ENCODE measurements at places on chromosomes 3 and 15.

DNA sequence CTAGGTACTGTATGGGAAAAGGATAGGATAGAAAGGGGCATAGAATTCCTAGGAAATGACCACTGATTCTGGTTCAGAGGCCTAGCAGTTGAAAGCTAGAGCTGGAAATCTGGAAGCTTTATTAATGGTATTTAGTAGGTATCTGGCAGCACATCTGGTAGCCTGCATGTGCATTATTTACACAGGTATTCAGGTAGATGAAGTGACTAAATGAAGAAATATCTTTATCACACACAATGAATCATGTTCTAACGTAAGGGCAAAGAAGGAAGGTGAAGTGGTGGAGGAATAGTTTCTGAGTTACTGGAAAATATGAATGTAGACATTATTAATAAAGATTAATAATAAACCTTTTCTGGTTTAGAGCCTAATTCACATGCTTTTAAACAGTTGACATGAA lies 119.9 kb downstream of the MBNL1 start:
- no peak for DNase-seq

DNA sequence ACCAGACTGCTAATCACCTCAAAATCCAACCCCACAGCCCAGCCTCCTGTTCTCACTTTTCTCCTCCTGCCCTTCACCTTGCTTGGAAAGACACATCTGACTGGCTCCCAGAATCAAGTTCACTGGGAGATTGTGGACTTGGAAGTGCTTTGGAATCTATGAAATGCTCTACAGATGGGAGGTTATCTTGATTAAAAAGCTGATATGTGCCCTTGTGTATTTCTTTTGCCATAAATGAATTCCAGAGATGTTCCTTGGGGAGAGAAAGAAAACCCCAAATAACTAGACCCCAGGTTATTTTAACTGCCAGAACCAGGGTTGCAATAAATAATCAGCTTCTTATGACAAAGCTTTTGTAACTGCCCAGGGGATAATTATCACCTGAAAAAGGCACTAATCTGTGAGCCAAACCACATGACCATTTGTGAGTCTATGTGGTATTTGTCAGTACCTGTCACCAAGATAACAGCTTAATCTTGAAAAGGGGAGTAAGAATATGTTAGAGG lies 21.7 kb upstream of the ARHGEF3 start:
- DNase-seq: no peak

- no peak for DNase-seq
Measured at GRCh38 chr3:95565502-95565901, 1248.9 kb upstream of the EPHA6 start.

DNA sequence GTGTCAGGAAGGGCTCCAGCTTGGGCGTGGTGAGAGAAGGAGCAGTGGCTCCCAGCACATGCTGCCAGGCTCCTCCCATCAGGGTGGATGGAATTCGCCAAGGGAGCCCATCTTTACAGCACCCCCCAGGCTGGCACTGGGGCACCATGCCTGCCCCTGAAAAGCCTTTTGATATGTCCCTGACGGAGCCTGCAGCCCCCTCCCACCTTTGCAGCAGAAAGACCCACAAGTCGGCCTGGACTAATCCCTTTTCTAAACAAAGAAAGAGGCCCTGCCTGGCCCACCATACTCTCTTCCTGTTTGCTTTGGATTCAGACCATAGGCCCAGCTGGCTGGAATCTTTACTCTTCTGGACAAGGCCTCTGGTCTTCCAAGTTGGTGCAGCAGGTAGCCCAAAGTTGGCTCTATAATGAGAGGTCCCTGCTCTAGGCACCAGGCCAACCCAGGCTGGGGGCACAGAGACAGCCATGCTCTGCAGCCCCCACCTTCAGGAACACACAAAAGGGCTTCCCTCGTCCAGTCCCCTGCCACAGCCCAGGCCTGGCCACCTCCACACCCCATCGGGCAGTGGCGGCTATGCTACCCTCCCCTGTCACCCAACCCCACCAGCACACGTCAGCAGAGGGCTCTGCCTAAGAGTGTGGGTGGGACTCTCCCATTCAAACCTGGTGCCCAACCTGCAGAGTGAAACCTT lies 5.4 kb downstream of the ANPEP start:
- DNase-seq: no peak

DNA sequence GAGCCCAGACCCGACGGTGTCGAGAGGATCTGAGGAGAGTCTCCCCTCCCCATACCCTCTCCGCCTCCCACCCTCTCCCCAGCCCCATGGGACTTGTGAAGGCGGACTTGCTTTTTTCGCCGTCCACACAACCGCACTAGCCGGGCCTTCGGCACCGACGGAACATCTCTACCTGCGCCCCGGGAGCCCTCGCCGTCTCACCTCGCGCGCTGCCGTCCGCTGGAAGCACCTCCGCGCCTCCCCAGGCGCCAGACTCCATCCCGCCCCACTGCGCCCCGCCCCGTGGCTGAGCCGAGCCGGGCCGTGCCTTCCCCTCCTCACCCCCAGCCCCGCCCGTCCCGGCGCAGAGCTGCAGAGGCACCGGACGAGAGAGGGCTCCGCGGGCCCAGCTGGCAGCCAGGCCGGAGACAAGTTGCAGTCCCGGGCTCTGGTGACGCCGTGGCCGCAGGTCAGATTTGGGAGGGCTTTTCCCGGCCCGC lies at the start of the genes DUOX1 and DUOXA1:
Gene DUOX1 (plus strand): TSS at position 344 of the 479 bp plus-strand sequence. CDS start 1,973 bp downstream, outside the sequence.
Gene DUOXA1 (minus strand): TSS at position 229 of the 479 bp plus-strand sequence. CDS start 6,865 bp downstream, outside the sequence.
- DNase-seq: no peak

DNA sequence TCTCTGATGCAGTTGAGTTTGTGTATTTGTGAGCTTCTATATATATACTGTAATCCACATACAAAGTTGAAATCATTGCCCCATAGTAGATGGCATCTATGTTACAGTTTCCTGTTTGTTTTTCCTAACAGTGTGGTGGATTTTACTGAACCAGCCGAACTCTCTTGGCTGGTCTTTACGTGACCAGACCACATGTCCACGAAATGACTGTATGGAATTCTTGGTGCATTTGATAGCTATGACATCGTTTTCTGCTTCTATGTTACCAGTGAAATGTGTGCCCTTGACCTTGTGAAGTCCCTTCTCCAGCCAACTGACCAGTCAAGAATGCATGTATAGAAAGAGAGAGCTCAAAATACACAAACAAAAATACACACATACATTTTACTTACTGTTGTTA lies 1.8 kb downstream of the KCNMB2 start:
- no peak for DNase-seq

DNA sequence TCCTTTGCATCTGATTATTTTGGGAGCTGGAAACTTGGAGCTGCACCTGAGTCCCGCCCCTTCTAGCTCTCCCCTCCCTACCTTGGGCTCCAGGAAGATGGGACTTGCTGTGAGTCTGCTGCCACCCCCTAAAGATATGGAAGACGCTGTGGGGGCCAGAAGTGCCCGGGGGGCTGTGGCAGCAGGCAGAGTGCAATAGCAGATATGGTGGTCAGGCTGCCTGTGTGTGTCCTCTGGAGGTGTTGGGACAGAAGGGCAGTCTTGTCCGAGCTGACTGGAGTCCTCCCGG lies 485 bp downstream of the PAK6 start:
- DNase-seq: no peak

DNA sequence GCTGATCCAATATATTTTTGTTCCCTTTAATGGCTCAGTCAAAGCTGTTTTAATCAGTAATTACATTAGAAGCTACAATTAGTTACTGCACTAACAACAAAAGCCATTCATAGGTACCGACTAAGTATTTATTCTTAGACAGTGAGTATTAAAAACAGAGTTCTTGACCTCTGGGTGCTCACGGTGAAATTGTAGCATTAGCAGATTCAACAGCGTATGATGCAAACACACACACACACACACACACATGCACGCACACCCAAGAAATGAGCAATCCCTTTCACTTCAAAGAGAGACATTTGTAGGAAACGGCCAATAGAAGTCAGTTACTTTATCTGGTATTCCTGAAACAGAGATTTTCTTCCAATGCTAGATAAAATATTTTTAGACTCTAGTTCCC lies 27.0 kb upstream of the MITF start:
- no peak for DNase-seq

GRCh38 chr3:119673875-119674274 lies 3.3 kb downstream of the COX17 start:
- DNase-seq: no peak

DNA sequence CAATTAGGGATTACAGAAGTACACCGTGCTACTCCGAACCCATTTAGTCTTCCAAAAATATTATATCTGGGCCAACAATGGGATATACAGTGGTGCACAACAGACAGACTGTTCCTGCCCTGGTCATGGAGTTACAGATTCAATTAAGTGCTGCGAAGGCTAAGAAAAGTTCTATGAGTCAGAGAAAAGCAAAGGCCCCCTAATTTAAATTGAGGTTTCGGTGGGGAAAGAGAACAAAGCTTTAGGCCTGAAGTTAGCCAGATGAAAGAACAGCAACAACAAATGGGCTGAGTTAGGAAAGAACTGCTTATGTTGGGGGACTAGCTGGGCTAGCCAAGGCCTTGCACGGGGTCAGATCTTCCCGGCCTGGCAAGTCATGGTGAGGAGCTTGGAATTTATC lies 131.8 kb downstream of the MDFIC2 start:
- DNase-seq: no peak

- DNase-seq: no peak
Measured at GRCh38 chr3:132261506-132261905, 55.7 kb upstream of the ACP3 start.

DNA sequence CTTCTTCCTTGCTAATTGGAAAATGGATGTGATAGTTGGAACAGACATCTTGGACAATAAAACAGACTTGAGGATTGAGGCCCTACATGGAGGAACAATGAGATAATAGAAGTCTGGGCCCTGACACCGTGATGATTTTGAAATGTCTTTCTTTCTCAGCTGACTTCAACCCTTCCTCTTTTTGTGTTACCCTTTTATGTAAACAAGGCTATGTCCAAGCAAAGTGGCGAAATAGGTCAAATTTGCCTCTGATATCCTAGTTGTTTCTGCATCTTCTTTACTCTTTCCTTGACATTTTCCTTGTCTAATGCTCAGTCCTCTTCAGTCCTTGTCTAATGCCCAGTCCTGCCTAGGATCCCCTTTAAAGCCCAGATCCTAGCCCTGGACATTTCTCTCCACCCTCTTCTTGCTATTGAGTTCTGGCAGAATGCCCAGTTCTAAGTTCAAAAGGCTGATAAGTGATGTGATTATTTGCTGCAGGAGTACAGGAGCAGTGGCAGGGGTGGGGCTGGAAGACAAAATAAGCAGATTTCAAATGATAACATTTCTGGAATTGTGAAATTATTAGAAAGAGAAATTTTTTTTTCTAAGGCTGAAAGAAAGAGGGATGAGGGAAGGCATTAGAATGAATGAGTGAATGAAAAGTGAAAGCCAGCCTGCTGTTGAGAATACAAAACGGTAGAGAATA lies 6.5 kb upstream of the VPS8 start:
- DNase-seq: no peak

GRCh38 chr15:81480645-81481053 lies 106.6 kb upstream of the TMC3 start:
- DNase-seq: no peak

- no peak for DNase-seq
Measured at GRCh38 chr3:41508063-41508696, 308.9 kb downstream of the CTNNB1 start.

DNA sequence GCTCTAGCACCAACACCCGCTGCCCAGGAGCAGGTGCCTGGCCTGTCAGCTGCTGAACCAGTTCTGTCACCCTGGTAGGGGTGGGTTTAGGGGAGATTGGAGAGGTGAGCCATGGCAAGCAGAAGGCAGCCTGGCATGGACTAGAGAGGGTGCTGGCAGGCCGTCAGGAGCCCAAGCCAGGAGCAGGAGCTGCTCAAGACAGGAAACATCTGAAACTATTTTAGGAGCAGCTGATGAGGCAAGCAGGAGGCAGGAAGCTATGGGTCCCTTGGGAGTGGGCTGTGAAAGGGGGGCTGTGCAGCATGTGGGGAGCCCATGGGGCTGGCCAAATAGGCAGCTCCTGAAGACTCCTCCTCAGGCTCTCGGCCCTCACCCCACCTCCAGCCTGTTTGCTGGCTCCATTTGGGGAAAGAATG lies 2.3 kb downstream of the INKA1 start:
- DNase-seq: no peak

GRCh38 chr3:18417904-18418572 lies 7.1 kb downstream of the SATB1 start:
- DNase-seq: no peak

DNA sequence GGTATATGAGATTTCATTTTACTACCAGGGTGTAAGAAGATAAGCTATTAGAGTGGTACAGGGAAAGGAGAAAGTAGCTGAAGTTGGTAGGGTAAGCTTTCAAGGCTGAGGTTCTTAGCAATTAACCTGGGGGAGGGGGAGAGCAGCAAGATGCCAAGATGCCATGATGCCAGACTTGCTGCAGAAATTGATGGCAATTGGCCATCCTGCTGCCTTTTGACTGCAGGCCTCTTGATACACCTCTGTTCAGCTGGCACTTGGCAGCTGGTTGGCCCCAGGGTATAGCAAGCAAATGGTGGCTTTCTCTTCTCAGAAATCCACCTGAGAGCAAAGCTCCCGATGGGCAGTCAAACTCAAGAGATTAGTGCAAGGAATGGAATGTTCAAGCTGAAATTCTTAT lies 21.4 kb upstream of the DPH6 start:
- no peak for DNase-seq

- DNase-seq: no peak
Measured at GRCh38 chr3:317012-317411, 120.4 kb downstream of the CHL1 start.

GRCh38 chr15:78265752-78266224 lies 1.4 kb downstream of the DNAJA4 start:
- DNase-seq: no peak

DNA sequence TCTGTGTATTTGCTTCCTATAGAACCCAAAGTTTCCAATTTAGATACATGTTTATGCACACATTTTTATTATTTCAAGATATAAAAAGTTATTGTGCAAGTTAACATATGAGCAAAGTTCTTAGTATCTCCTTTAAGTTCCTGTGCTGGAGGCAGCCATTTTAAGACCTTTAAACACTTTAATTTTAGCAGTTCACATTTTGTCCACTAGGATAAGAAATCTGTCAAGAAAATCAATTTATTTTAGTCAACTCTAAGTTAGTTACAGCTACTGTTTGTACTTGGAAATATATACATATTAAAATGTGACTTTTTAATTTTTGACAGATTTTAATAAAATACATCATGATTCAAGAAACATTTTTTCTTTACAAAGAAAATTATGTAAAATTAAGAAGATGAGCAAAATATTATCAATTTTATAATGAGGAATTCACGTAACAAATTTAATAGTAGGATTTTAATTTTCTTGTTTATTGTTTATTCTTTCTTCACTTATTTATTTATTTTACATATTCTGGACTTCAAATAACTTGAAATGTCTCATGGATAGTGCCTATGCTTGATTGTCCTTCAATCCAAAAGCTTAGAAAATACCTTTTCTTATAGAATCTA lies 402.6 kb upstream of the GBE1 start:
- no peak for DNase-seq

DNA sequence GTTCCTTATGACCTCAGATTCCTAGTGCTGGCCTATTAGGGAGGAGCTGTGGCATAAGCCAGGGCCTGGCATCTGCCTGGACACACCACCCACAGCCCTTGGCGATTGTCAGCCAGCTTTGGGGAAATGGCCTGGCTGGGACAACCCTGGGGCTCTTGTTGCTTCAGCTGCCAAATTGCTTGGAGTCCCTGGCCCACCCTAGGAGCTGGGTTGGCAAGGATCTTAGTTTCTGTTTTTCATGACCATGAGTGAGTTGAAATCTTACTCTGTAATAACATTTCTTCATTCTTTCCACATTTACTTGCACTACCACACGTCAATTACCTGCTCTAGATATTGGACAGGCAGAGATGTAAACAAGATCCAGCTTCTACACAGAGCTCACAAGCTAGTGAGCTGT lies 1.9 kb upstream of the MYZAP start:
- DNase-seq: no peak

- no peak for DNase-seq
Measured at GRCh38 chr15:26598704-26599103, 174.2 kb downstream of the GABRB3 start.

All from activated CD4-positive, CD25-positive, alpha-beta regulatory T cell (primary cell).